ENCODE measurements at places on chromosomes 1 and 21.

GRCh38 chr1:85296980-85297379 is 20.5 kb upstream of the BCL10 start:
- DNase-seq = peak; percentile 58

DNA sequence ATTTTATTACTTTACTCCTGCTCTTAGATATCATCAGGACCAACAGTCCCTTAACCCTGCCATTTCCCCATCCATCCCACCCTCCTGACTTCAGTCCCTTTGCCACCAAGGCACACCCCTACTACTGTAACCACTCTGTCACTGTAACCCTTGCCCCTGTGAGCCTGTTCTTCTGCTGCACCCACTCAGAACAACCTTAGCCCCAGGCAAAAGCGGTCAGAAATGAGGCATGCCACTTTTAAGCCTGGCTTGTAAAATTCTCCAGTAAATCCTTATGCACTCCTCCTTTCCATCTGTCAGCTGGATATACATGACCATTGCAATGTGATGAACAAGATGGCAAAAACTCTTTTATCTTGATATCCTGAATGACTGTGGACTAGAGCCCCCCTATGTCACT is 555.0 kb upstream of the PLXNA2 start:
- DNase-seq = no peak

DNA sequence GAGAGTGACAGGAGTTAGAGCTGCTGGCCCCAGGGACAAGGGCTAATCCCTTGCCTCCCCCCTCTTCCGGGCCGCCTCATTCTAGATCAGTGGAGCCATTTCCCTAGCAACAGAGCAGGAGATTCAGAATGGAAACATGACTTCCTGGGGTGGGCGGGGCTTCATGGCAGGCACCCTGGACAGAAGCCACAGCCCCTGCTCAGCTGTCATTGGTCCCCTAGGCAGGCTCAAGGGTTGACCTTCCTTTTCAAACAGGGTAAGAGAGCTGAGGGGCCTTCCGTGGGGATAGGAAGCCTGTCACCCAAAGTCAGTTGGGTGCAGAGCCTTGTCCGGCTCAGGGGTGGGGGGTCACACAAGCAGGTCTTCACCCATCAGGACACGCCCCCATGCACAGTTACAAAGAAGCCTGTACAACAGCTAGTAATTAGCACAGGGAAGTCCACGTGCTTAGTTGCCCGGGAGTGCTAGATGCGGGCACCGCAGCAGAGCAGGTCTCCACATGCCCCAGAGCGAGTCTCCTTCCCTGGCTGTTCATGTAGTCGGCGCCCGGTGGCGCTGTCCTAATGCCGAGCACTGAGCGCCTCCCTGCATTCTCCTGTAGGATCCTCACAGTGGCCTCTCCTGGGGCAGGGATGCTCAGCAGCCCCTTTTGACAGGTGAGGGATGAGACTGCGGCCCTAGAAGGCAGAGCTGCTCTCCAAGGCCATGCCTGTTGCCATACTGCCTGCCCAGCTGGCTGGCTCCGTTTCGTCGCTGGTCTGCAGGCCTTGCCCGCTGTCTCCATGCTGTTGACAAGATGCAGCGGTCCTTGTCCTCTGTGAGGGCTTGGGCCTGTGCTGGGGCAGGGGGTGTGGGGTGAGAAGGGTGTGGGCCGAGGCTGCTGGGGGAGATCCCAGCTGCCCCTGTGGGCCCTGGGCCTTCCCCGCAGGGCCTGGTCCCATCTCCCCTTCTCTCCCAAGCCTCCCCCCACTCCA is 5.1 kb downstream of the TMEM201 start:
- peak; percentile 77 for DNase-seq

DNA sequence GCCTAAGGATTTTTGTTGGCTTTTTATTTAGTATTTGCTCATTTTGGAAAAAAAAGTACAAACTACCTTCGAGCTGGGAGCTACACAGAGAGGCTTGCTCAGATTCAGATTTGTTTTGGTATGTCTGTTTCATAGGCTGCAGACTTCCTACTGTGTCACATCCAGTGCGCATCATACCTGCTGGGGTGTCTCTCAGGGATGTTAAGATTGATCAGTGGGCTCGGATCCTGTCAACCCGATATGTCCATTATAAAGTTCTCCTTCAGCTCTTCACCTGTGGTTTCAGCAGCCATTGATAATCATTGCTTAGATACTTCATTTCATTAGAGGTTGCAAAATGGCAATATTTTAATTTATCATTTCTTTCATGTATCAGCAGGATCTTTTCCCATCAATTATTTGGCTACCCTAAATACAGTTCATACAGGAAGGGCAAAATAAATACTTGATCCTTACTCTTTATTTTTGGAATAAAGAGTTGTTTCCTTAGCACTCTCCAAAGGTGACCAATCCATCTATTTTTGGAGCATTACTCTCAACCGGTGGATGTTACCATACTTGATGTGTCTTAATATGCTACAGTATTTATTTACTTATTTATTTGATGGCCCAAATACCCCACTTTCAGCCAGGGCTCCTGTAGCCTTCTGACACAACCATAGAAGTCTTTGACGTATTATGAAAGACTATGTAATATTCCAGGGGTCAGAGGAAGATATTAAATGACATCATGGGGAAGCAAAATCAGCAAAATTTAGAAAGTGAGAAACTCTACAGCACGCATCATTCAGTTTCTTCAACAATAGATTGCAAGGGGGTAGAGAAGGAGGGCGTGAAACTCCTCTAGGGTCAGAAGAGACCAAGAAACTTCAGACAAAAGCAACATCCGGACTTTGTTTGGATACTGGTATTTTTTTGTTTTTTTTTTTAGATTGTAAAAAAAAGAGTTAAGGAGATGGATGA is 55.3 kb upstream of the HNRNPU start:
- DNase-seq = no peak

- no peak for DNase-seq
These were observed 433 bp upstream of the DMBX1 start for GRCh38 chr1:46489169-46489637.

- no peak for DNase-seq
These were observed 69.0 kb downstream of the GADD45A start for GRCh38 chr1:67753776-67754525.

- DNase-seq = no peak
These were observed 60.5 kb upstream of the SIPA1L2 start for GRCh38 chr1:232690285-232690935.

DNA sequence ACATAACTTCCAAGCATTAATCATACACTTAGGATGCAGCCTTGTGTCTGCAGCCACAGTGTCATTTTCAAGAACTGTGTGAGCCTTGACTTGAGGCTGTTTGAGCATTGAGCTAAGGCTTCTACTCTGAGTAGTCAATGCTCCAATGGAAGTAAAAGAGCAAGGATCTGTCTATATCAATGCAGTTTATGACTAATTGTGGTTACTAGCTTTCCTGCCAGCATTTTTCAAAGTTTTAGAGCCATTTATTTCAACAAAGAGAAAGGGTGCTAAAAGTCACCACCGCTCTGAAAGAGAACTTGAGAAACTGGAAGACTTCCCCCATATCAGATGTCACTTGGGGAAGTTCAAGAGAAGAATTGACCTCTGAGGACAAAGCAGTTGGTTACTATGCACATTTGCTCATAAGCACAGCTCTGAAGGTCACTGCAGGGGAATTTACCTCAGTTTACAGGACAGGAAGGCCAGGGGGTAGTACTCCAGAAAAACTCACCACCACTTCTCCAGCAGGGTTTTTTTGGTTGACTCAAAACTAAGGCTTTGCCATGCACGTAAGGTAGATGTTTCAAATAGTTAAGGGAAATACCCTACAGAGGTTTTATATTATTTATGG is 24.5 kb upstream of the RGS1 start:
- peak; percentile 92 for DNase-seq

GRCh38 chr1:52579415-52579814 is 22.8 kb upstream of the GPX7 start:
- DNase-seq = peak; percentile 46

DNA sequence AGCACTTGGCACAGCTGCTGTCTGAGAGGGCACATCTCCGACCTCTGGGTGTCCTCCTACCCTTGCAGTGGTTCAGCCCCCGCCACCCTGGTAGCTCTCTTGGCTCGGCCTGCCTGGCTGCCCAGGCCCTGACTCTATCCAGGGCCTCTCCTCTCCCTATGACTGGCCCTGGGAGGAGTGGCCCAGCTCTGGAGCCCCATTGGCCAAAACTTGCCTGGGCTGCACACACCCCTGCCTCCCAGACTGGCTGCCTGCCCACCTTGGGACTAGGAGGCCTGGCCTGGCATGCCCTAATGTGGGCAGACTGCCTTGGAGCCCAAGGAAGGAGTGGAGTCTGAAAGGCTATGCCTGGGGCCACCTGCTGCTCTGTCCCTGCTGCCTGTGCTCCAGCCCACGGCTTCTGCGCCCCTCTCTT is 33.6 kb downstream of the ACOT11 start:
- DNase-seq = peak; percentile 56

DNA sequence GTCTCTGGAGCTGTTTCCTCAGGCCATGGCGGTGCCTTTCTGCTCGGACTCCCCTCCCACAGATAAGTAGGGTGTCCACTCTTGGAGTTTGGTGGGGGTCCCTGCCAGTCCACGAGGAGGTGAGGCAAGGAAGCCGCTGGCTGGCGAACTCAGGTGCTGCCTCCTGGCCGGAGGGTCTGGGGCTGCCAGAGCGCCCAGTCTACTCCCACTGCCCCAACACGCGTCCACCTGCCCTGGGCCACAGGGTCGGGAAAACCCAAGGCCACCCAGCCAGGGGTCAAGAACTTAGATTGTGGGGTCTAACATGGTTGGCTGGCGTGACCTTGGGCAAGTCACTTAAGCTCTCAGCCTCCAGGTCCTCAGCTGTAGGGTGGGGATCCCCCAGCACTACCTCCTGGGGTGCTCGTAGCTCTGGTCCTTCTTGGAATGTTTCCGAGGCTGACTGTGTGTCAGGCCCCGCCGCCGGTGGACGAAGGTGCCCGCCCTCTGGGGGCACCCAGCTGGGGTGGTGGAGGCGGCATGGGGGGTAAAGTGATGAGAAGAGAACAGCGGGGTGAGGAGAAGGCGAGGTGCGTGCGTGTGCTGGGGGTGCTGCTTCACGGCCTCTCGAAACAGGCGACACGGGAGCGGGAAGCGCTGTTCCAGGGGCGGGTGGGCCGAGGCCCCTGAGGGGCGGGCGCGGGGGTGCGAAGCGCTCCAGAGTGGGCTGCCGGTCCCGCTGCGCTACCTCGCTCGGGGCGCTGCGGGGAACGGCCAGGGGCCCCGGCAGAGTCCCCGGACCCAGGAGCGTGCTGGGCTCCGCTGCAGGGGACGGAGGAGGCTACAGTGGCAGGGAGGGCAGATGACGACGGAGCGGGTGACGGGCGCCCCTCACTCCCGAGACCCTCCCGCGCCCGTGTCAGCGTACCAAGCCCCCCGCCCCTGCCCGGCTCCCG is 1.2 kb downstream of the SH2D5 start:
- DNase-seq = no peak

GRCh38 chr1:77950873-77951272 is 28.0 kb downstream of the FUBP1 start:
- no peak for DNase-seq

- DNase-seq = peak; percentile 62
These were observed 21.4 kb upstream of the RNF11 start for GRCh38 chr1:51214615-51215131.

DNA sequence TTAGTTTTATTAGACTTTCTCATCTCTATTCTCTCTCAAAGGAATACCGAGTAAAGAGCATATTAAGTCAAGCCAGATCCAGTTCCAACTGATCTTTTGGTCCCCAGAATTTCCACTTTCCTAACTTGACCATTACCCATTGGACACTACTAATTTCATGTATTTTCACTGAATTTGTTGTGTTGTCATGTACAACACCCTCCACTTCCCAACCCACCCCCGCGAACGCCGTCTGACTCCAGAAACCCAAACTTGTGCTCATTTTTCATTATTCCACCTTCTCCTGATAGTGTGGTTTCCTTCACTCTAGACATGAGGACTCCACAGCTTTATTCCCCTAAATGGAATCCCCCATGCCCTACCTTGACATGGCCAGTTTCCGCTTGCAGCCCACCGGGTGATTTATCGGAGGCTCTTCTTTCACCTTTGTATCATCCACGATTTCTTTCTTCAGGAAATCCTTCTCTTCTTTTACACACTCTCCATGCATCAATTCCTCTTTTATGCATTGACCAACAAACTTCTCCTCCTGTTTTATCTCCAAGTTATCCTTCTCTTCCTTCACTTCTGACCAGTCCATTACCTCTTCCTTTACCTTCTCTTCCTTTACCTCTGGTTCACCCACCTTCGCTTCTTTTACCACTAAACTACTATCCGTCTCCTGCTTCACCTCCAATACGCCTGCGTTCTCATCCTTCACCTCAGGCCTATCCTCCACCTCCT is 805 bp downstream of the ZNHIT6 start:
- DNase-seq = peak; percentile 17

DNA sequence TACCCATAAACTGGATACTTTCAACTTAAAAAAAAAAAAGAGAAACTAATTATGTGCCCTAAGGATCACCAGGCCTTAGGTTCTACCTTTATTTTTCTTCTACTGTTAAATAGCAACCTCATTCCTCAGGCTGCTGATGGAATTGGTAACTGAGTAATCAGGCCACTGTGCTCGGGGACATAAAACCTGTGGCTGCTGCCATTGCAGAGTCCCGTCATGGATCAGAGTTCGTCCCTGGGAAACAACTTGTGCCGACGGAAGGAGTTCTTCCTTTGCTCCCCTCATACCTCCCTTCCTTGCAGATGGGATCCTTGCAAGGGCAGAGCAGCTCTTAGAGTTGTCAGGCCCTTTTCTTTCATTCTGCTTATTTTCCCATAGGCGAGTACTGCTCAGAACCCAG is 123.6 kb downstream of the PBX1 start:
- no peak for DNase-seq

DNA sequence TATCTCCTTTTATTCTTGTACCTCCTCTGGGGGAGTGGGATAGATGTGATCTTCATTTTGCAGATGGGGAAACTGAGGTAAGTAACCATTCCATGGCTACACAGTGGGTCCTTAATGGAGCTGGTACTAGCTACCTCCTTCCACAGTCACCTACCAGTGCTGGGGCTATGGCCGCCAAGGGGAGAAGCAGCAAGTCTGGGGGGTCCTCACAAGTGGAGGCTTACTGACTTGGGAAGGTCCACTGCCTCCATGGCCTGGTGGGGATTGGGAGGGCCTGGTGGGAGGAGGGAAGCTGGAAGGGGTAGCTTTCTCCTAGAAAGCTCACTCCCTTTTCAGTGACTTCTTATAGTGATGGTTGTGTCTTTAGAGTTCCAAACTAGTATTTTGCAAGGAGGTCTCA is 5.9 kb upstream of the FOXO6 start:
- DNase-seq = no peak

GRCh38 chr1:215566556-215567490 is at the start of gene KCTD3:
Gene KCTD3, plus strand, starts transcription at chr1:215567304. Its CDS starts 382 bp downstream, at chr1:215567686.
- DNase-seq = peak; percentile 61

- no peak for DNase-seq
These were observed 41.0 kb upstream of the SEC16B start for GRCh38 chr1:178010674-178011464.

DNA sequence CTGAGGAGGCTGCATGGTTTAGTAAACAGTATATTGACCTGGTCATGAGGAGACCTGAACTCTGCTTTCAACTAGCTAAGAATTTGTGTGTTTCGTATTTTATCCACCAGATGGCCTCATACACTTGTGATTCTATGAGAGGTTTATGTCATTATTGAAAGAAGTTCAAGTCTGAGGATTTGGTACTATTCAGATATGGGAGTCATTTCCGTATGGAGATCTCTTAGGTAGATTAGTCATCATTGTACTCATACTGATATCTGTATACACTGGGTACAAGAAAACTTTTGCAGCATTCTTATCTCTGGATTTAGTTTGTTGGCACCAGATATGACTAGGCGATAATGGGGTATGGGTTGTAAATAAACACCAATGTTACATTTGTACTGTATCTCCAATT is 26.6 kb downstream of the ATF6 start:
- DNase-seq = peak; percentile 92
